Activated T-cell treated with anti-CD3 and anti-CD28 coated beads, Interleukin-2, amount 50 U/mL, for 4 hours (primary cell): ENCODE measurements at places on chromosomes 11 and 22. TPM values are rescaled to one million over a fixed set of nuclear protein-coding genes. Genes with fewer than 3 reads are reported as not detected.

The TBX10 gene
- not detected for total RNA-seq

The GRM5 gene
- not detected for total RNA-seq

The USP2 gene
- 0.37 TPM for total RNA-seq

GRCh38 chr22:26981541-26981940 lies 324.2 kb downstream of the MIAT start:
- no peak for DNase-seq

- no peak for DNase-seq
Measured at GRCh38 chr11:62217191-62217748, 8.8 kb downstream of the SCGB2A1 start.

DNA sequence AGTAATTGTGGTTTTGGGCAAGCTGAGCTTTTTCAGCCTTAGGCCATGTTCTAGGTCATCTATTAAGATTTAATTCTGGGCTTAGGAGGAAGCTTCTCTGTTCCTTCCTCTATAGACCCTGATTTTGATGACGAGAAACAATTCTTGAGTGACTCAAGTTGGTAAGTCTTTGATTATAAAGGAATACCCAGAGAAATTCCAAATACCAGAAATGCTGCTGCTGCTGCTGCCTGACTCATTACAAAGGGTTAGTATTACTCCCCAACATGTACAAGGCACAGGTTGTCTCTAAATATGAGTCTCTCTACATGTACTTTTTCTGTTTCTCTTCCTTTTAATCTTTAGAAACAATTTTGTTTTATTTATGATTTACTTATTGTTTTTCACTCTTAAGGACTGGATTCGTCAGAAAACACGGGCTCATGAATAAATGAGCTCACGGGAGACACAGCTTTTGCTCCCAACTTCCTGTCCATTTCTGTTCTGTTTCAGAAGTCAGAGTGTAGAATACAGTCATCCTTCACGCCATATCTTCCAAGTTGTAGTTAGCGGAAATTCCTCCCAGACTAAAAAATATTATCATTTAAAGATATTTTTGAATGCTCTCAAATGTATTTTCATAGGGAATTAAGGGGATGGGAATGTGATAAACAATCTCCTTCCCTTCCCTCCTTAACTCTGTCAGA lies 31.8 kb upstream of the RBMXL2 start:
- DNase-seq = no peak

- no peak for DNase-seq
Measured at GRCh38 chr22:44473166-44473565, 24.9 kb downstream of the RTL6 start.

DNA sequence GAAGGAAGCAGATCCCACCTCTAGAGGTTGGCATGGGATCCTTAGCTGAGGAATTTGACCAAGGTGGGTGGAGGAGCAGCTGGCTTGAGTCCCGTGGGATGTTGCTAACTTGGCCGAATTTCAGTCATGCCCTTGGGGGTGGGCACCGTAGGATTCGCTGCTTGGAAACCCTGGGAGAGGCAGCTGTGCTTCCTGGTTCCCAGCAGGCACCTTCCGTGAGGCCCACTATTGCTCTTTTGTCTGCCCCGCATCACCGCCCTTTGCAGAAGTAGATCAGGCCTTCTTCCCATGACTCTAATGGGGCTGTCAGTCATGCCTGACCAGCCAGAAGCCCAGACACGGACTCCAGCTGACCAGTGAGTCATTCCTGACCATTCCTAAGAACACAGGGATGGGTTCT lies 292.3 kb upstream of the SYN3 start:
- DNase-seq = no peak

DNA sequence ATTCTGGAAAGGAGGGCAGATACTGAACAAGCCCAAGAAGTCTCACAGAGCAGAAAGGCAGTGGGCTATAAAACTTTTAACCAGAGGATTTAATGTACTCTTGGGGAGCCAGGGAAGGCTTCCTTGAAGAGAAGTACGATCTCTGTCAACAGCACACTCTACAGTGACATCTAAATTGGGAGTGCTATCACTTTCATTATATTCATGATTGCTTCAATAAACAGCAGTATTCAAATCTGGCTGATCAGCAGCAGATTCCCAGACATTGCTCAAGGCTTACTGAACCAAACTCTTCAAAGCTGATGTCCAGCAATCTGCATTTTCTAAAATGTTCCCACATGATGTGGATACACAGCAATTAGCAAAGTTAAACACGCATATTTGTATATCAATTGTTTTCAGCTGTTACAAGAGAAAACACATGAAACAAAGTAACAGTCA lies 44.2 kb downstream of the SYTL2 start:
- no peak for DNase-seq

DNA sequence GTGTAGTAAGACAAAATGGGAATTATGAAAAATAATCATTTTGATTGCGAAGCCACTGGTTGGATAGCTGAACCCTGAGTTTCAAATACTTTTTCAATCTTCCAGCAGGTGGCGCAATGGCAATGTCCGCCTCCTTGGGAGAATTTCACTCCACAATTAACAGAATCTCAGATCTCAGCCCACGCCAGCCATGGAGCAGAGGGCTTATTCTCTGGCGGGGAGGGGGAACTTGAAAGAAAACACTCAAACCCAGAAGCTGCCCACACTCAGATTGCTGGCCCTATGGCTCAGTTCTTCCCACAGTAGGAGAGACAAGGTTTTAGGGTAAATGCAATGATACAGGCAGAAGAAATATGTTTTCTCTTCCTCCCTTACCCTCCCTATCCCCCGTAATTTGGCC lies 38.7 kb upstream of the RCN1 start:
- peak; percentile 33 for DNase-seq

- DNase-seq = no peak
Measured at GRCh38 chr22:42932857-42933484, 75.9 kb upstream of the ARFGAP3 start.

- DNase-seq = no peak
Measured at GRCh38 chr11:61963016-61963281, 4.5 kb downstream of the FTH1 start.
